Cerebellar nuclear complex (tissue), 1 donor: ENCODE measurements at places on chromosomes 11 and 22.

GRCh38 chr22:46010951-46011626 lies 34.1 kb upstream of the WNT7B start:
- DNase-seq, result no peak

DNA sequence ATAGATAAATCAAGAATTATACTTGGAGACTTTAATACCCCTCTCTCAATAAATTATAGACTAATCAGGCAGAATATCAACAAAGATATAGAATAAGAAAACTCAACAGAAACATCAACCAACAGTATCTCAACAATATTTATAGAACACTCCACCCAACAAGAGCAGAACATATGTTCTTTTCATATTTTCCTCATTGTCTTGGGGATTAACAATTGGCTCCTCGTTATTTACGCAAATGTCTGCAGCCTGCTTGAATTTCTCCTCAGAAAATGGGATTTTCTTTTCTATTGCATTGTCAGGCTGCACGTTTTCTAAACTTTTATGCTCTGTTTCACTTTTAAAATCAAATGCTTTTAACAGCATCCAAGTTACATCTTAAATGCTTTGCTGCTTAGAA lies 37.0 kb upstream of the FBLN1 start:
- DNase-seq, result no peak

- DNase-seq, result peak; percentile 35
Measured at GRCh38 chr22:40491990-40492631, 121.7 kb downstream of the SGSM3 start.

DNA sequence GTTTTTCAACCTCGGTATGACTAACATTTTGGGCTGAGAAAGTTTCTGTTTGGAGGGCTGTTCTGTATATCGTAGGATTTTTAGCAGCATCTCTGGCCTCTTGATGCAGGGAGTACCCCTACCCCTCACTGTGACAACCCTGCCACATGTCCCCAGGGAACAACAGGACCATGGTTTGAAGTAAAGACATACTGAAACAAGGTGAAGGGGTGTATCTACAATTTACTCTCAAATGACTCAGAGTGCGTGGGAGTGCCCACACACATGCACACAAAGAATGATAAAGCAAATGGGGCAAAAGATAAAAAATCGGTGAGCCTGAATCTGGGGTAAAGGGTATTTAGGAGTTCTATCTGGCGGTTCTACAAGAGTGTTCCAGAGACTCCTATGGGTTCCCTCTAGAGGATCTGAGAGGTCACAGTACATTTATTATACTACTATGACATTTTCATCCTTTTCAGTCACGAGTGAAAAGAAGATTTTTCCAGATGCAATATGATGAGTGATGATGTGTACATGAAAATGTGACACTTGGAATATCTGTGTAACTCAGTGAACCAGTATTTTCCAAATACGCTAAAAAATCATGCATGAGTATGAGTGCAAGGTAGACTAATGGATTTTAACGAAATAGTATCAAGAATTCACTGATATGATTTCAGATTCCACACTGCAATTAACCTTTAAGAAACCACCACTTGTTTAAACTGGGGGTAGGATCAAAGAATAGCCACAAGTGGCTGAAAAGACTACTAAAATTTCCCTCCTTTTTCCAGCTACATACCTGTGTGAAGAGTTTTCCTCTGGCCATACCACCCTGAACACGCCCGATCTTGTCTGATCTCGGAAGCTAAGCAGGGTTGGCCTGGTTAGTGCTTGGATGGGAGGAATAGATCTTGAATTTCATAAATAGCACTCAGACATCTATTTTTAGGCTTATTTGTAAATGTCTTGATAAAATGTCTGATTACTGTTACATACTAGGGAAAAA lies 56.3 kb upstream of the YPEL1 start:
- DNase-seq, result no peak

DNA sequence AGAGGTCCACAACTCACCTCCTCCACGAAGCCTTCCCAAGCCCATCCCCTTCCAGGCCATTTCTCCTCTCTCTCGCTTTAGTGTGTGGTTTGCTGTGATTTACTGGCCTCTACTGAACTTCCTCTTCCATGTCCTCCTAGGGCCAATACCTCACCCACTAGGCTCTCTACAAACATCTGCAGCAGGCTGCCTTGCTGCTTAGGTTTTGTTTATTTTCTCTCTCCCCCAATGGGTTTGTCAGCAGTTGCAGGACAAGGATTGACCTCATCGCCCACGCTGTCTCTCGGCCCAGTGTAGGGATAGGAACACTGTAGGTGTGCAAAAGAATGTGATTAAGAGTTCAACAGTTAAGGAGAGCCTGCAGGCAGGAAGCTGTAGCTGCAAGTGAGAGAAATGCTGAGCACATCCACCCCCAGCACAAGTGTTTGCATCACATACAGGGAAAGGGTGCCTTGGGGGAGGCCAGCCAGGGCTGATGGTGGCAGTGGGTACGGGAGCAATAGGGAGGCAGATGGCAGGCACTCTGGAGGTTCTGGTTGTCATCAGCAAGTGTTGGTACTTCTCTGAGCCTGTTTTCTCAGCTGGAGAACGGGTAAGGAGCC lies 1.4 kb downstream of the PC start:
- DNase-seq, result no peak

GRCh38 chr11:63907063-63907462 lies 9.9 kb downstream of the RCOR2 start:
- DNase-seq, result no peak

- DNase-seq, result no peak
Measured at GRCh38 chr11:111920908-111921307, 2.2 kb downstream of the C11orf52 start.
